Activated T-cell treated with anti-CD3 and anti-CD28 coated beads, Interleukin-2, amount 50 U/mL, for 4 hours (primary cell): ENCODE measurements at places on chromosomes 12 and 14. TPM values are rescaled to one million over a fixed set of nuclear protein-coding genes. Genes with fewer than 3 reads are reported as not detected.

Gene IAPP
- total RNA-seq: not detected

DNA sequence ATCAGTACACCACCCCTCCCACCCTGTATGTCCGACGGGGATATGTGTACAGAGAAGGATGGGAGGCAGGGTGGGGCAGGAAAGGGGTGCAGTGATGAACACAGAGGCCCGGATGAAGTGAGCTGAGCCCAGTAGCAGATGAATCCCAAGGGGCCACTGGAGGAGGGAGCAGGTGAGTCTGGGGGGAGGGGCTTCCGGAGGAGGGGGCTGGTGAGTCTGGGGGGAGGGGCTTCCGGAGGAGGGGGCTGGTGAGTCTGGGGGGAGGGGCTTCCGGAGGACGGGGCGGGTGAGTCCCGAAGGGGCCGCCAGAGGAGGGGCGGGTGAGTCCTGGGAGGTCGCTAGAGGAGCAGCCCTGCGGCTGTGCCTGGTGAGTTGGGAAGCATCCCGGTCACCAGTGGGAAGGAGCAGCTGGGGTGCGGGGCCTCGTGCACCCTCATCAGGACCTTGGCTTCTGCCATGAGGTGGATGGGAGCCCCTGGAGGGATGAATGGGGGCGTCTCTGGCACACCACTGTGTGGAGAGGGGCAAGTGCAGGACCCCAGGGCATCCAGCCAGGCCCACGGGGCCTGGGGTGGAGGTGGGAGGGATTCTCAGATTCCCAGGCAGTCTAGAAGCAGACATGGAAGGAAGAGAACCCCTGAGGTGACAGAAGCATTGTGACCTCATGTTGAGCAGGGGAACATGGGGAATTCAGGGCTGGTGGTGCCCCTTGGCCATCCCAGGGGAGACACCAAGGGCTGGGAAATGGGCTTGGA lies 14.0 kb downstream of the BEGAIN start:
- DNase-seq: no peak

DNA sequence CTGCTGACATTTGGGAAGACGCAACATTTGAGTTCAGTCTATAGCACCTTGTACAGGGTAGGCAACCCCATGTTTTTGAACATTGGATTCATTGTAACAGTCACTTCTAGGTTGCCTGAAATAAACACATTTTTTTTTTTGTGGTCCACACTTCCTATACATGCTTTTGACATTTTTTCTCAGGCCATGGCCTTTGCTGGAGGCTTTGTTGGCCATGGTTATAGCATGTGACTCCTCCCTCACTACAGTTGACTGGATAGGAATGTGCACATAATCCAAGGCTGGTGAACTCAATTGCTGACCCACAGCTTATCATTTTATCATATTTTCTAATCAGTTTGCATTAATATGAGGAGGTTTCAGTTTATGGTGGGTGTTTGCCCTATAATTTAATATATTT lies 60.6 kb downstream of the TMEM117 start:
- DNase-seq: no peak

Gene IL26
- 0.84 TPM for total RNA-seq

Gene USP30
- 11.5 TPM for total RNA-seq

Gene GCN1
- 200 TPM for total RNA-seq

Gene RIPK3
- total RNA-seq: 6.2 TPM

- no peak for DNase-seq
Measured at GRCh38 chr14:49944501-49944900, 51.6 kb downstream of the ARF6 start.

- no peak for DNase-seq
Measured at GRCh38 chr12:49666176-49666575, 41.0 kb downstream of the FMNL3 start.

Gene ANG
- not detected for total RNA-seq

DNA sequence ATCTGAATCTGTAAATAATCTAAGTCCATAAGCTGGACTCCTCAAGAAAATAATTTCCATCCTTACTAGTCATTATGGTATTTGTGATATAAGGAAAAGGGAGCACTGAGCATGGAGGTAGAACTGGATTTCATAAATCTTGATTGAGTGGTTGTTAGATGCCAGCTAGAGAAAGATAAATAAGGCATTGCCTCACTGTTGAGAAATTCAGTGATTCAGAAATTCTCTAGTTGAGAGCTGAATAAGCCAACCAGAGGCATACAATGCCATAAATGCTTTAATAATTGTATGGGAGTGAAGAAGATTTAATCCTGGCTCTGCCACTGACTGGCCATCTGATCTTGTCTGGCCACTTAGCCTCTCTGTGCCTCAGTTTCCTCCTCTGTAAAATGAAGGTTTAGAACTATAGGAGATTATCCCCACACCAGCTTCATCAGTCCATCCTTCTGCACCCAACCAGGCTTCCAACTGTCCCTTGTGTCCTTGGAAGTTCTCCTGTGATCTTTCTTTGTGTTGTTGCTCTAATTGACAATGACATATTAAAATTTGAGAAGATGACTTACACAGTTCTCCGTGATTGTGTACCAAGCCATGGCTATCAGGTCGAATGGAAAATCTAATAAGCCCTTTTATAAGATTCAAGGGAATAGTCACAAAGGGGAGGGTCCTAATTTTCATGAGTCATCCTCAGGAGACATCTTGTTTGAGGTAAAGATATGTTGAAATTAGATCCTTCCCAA lies 394.3 kb downstream of the EGLN3 start:
- no peak for DNase-seq

DNA sequence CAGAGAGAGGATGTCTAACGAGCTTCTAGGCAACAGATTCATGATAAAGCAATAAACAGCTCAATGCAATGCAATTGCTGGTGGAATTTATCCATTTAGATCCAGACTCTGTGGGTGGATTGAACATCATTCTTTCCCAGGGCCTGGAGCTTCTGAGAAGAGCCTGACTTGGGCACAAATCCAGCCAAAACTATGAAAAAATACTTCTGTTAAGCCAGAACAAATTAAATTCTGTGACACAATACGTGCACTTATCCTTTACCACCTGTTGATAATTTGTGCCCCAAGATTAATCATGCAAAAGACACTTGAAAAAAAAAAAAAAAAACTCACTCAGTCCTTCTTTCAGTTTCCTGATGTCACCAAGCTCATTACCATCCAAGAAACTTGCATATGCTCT lies 446.0 kb upstream of the DCN start:
- DNase-seq: no peak

- no peak for DNase-seq
Measured at GRCh38 chr12:53585448-53586125, 40.6 kb downstream of the ATF7 start.

DNA sequence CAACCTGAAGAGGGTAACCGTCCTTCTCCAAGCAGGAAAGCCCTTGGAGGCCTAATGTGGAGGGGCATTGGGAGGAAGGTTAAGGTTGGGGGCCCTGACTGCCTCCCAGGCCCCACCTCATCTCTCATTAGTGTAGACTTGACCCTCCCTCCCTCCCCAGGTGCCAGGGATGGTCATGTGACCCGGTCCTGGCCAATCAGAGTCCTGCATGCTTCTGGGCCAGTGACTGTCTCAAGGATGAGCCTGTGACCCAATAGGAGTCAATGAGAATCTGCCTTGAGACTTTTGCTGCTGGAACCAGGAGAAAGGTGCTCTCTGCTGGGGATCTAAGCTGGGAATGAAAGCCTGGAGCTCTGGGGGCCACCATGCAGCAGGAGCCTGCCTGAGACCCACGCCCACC lies 70.8 kb downstream of the NCOR2 start:
- DNase-seq: no peak
